Dermis microvascular lymphatic vessel endothelial cell (primary cell): ENCODE measurements at places on chromosomes 5 and 9. TPM values are rescaled to one million over a fixed set of nuclear protein-coding genes. Genes with fewer than 3 reads are reported as not detected.

The MARCHF3 gene
- total RNA-seq, result 99.6 and 123 TPM in 2 replicates

The PCDHGA3 gene
- 0.13 and 0.63 TPM in 2 replicates for total RNA-seq

The KIF27 gene
- 1.9 and 2.4 TPM in 2 replicates for total RNA-seq

The SPIN1 gene
- total RNA-seq, result 48.0 and 69.2 TPM in 2 replicates

The GNAQ gene
- total RNA-seq, result 28.6 and 37.7 TPM in 2 replicates

The CNTFR gene
- not detected in 2 replicates for total RNA-seq

The FAM221B gene
- total RNA-seq, result not detected in 2 replicates

The SLC34A1 gene
- not detected in 2 replicates for total RNA-seq

The PCDHB3 gene
- 0.26 and 1.1 TPM in 2 replicates for total RNA-seq

GRCh38 chr9:77534376-77535057 lies 113.6 kb downstream of the GNA14 start:
- peak; percentile 95 for DNase-seq

- DNase-seq, result no peak
These were observed 24.2 kb downstream of the LIFR start for GRCh38 chr5:38532165-38532669.

DNA sequence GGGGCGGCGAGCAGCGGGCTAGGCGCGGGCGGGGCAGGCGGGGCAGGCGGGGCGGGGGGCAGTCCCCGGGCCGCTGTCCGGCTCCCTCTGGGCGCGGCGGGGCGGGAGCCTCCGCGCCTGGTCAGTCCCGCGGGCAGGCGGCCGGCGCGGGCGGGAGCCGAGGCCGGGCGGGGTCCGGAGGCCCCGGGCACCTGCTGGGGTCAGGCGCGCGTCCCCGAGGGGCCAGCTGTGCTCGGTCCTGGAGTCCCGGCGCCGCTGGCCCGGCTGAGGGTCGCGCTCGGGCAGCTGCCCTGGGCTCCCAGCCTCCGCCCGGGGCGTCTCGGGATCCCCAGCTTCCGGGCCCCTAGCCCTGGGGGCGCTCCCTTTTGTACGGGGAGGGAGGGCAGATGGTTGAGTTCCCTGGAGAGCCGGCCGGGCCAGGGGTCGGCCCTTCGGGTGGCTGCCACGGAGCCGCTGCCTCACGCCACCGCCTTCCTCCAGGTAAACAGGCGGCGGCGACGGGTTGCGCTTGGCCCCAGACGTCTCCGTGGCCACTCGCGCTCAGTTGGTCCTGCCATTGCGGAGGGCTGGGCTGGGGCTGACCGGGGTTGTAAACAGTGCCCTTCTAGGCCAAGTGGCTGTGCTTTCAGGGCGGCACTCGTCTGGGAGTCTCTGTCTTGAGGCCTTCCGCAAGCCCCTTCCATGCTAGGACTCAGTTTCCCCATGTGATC lies 473 bp downstream of the ZBTB34 start:
- DNase-seq, result peak; percentile 35

GRCh38 chr5:98042521-98042920 lies 730.9 kb upstream of the RGMB start:
- no peak for DNase-seq

DNA sequence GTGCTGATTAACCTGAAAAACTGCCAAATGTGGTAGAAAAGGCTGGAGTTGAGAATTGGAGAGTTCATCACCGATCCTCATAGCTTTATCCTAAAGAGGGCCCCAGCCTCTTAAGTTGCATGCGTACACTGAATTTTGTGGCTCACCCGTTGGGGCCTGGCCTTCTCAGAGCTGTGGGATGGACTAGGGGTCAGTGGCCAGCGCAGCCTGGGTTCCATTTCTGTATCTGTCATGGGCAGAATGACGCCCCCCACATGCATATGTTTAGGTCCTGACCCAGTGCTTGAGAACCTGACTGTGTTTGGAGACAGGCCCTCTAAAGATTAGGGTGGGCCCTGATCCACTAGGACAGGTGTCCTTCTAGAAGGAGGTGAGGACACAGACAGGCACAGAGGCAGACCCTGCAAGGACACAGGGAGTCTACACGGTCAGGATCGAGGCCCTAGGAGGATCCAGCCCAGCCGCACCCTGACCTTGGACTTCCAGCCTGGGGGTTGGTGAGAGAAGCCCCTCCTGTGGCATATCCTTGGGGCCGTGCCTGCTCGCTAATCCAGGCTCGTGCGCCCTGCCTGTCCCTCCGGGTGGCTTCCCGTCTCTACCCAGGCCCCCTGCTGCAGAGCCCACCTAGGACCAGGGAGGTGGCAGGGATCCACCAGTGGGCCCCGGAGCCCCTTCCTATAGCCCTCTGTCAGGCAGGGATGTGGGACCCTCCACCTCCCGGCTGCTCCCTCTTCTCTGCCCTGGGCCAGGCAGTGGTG lies 32.2 kb downstream of the NDUFS6 start:
- DNase-seq, result no peak
